ENCODE measurements at places on chromosomes 2 and 18. TPM values are rescaled to one million over a fixed set of nuclear protein-coding genes. Genes with fewer than 3 reads are reported as not detected.
A peak's percentile ranks its signal among the peaks of the same experiment; 100 is the strongest.

LIMS2 gene
- not detected for total RNA-seq

KCNJ3 gene
- total RNA-seq: not detected

TBC1D8 gene
- total RNA-seq: 48.1 TPM

GRCh38 chr2:88019985-88020384, 3.6 kb upstream of the RNU2-63P start:
- DNase-seq: no peak

GRCh38 chr2:40797120-40797519, 345.2 kb upstream of the SLC8A1 start:
- DNase-seq: peak; percentile 47

GRCh38 chr2:69424419-69424818, 12.8 kb downstream of the NFU1 start:
- DNase-seq: no peak

- no peak for DNase-seq
Observed at GRCh38 chr18:37742436-37742835, 176.8 kb upstream of the CELF4 start.

- DNase-seq: no peak
Observed at GRCh38 chr2:27915191-27915590, 24.7 kb downstream of the BABAM2 start.

DNA sequence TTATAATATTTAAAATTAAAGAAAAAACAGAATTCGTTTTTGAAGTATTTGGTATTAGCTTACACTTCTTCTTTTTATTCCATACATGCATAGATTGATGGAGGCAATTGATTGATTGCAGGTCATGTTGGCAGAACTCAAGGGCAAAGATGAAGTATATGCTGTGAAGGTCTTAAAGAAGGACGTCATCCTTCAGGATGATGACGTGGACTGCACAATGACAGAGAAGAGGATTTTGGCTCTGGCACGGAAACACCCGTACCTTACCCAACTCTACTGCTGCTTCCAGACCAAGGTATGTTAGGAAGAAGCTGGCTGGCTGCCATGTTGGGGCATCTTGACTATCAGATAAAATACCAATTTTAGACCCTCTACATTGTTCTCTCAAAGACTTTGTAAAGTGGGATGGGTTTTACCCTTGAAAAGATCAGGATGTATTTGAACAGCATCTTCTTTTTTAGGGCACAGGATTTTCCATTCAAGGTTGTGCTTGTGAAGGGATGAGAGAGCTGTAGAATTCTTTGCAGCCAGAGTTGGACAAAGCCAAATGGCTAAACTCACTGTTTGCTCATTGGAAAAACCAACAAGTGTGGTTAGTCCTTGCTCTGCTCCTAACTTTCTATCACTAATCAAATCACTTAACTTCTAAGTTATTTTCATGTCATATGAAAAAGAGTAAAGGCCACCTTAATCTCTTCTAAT, 286.8 kb upstream of the EPAS1 start:
- DNase-seq: no peak

GRCh38 chr2:144240656-144241339, 279.1 kb downstream of the ZEB2 start:
- no peak for DNase-seq

DNA sequence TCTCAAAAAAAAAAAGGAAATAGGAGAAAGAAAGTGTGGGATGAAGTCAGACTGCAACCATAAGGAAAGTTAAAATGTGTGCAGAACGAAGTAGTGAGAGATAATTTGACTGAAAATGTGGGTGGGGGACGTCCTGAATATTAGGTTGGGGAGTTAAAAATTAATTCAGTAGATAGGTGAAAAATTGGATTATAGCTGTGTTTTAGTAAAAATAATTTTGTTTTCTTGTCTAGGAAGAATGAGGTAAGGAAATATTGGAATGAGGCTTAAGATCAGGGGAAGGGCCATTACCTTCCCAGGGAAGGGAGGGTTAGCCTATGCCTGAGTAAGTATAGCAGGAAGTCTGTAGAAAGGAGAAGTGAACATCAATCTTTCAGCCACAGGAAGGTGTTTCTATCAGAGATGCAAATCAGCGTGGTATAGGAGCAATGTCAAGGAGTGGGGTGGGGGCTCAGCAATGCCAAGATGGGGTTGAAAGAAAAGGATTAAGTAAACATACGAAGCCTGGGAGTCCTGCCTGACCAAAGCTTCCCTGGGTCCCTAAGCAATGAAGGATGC, 250.9 kb downstream of the PIEZO2 start:
- DNase-seq: no peak

GRCh38 chr18:37514953-37515352, 50.6 kb downstream of the CELF4 start:
- DNase-seq: no peak

DNA sequence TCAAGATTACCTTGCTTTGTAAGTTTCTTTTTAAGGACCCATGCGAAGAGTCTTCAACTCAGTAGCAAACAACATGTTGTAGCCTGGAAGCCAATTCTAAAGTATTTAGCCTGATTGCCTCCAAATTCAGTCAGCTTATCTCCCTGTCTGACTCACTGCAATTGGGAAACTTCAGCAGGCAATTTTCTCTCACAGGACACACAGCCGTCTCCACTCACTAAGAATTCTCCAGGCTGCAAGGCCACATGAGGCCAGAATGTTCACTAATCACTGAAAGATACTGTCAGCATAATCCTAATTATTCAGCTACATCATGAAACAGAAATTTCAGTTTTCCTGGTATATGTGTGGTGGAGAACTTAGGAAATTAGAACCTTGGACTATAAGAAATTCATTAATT, 78.1 kb upstream of the PDE1A start:
- DNase-seq: peak; percentile 62

Data from MCF 10A (cell line).